ENCODE measurements at places on chromosomes 3 and 15.

DNA sequence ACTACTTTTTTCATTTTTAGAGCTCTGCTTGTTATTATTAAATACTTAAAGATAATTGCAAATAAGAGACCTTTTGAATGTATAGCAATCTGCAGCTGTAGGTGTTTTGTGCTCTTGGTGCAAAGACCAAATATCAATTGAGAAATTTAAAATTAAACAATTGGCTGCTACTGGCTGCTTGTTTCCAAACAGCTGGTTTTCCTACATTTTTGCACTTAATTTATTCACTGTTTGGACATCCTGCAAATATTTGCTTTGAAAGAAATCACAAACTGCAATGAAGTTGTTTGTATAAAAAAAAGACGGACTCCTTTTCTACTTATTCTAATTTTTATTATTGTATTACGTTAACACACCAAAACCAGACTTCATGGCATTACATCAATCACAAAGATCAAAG, 35.6 kb downstream of the MED12L start:
- DNase-seq: no peak

- peak; percentile 43 for DNase-seq
Measured at GRCh38 chr15:63836579-63836978, 2.8 kb upstream of the HERC1 start.

- no peak for DNase-seq
Measured at GRCh38 chr3:132396255-132396654, 21.0 kb upstream of the DNAJC13 start.

- peak; percentile 64 for DNase-seq
Measured at GRCh38 chr15:64092864-64093626, 593 bp downstream of the CIAO2A start.

DNA sequence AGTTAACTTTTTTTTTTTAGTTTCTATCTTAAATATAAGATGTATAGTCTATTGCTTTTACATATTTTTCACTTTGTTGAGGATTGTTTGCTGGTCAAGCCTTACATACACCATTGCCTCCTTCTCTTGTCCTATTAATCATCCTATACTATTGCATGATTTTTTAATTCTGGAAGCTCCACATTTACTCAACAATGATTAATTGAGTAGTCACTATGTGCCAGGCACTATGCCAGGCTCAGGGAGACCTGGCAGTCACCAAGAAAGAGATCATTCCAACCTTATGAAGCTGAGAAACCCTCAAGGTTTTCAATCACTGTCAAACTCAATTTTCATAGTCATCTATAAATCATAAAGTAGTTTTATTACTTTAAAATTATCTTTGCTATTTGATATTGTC, 626.2 kb downstream of the IGSF11 start:
- DNase-seq: no peak

- no peak for DNase-seq
Measured at GRCh38 chr3:179100652-179101051, 29.0 kb upstream of the ZMAT3 start.

- peak; percentile 71 for DNase-seq
Measured at GRCh38 chr15:60576044-60576443, 97.1 kb upstream of the ICE2 start.
